ENCODE measurements at places on chromosomes 2 and 18.

DNA sequence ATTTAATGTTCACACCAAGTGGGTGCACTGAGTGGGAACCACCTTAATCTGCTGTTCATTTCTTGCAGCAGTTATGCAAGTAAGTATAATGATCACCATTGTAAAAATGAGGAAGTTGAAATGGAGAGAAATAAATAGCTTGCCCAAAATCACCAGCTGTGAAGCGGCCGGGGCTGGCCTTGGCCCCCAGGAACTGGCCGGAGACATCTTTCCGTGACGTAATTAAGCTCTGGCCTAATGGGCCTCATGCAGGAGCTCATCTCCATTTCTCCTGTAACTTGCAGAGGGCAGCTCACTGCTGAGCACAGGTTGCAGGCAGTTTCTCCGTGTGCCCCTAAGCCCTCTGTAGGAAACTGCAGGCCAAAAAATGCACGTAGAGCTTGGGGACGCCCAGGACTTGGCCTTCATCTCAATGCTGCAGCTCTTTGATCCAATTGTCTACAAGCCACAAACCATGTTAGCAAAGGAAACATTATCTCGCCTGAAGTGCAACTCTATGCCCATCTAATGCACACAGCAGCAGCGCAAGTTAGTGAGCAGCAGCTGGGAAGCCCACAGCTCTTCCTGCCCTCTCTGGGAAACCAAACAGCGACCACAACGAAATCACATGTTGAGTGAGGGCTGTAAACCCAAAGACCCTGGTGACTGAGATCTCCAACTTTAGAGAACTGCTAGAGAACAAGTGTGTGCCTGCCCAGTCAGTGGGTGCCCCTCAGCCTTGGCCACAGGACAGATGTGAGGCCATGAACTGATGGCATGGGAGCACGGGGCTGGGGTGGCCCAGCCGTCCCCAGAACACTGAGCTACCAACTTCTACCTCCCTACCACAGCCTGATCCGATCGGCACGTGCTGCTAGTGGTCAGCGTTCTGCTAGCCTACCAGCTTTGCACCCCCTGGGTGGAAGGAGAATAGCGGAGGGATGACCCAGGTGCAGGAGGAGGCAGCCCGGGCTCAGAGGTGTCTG is 28.8 kb downstream of the APCDD1 start:
- no peak for DNase-seq

- no peak for DNase-seq
Measured at GRCh38 chr2:790634-791245, 113.5 kb upstream of the TMEM18 start.

GRCh38 chr2:181430406-181431118 is 26.6 kb upstream of the ITGA4 start:
- DNase-seq = no peak

- no peak for DNase-seq
Measured at GRCh38 chr2:191018048-191018447, 4.1 kb upstream of the STAT1 start.

GRCh38 chr2:200219309-200220113 is 87.0 kb upstream of the SPATS2L start:
- no peak for DNase-seq

DNA sequence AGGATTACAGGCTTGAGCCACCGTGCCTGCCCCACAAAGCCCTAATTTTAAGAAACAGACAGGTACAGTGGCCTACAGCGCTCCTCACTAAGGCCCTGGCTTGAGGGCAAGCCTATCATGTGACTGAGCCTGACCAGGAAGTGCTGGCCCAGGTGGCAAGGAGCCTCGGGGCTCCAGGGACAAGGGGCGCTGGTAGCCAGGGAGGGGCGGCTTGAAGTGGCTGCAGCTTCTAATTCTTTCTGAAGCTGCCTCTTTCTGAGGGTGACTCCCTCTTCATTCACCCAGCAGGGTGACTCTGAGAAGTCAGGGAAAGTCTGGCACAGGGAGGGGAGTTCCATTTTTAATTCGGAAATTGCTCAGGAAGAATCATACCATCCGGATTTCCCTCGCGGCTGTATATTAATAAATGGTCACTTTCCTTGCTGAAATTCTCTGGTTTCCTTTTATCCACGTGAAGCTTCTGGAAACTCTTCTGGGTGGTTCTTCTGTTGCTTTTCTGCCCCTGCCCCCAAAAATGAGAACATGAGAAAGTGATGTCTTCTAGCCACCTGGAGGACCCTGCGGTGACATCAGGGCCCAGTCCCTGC is 115.7 kb downstream of the FAM210A start:
- DNase-seq = no peak

- DNase-seq = no peak
Measured at GRCh38 chr2:235501673-235502031, 7.8 kb downstream of the AGAP1 start.

DNA sequence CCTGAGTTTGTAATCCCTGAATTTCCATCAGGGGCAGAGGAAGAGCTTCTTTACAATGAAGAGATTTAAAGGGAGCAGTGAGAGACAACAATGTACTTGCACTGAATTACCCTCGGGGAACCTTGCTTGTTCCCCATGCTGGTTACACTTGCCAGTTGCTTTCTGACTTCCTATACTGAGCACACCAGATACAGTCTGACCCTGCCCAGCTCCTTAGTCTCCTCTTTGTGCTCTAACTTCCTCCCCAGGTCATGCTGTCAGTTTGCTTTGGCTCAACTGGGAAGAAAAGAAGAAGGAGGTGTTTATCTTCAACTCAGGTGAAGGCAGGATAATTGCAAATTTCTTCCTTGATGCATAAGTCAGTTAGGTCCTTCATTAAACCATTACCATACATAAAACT is 658.4 kb downstream of the NYAP2 start:
- no peak for DNase-seq

GRCh38 chr18:52499016-52499415 is 159.0 kb downstream of the DCC start:
- DNase-seq = no peak

DNA sequence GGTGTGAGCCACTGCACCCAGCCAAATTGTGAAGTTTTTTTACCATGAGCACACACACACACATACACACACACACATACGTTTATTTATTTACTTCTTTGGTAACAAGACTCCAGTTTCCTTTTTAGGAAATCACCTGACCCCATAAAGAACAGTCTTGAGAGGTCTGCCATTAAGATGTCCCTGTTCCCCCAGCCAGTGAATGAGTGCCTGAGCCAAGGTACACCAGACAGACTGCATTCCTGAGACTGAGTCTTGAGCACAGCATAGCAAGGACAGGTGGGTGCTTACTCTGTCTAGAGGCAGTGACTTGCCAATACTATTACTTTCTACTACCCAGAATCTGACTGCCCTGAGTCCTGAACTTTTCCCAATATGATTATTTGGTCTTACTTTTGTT is 167.2 kb upstream of the SATB2 start:
- DNase-seq = no peak

DNA sequence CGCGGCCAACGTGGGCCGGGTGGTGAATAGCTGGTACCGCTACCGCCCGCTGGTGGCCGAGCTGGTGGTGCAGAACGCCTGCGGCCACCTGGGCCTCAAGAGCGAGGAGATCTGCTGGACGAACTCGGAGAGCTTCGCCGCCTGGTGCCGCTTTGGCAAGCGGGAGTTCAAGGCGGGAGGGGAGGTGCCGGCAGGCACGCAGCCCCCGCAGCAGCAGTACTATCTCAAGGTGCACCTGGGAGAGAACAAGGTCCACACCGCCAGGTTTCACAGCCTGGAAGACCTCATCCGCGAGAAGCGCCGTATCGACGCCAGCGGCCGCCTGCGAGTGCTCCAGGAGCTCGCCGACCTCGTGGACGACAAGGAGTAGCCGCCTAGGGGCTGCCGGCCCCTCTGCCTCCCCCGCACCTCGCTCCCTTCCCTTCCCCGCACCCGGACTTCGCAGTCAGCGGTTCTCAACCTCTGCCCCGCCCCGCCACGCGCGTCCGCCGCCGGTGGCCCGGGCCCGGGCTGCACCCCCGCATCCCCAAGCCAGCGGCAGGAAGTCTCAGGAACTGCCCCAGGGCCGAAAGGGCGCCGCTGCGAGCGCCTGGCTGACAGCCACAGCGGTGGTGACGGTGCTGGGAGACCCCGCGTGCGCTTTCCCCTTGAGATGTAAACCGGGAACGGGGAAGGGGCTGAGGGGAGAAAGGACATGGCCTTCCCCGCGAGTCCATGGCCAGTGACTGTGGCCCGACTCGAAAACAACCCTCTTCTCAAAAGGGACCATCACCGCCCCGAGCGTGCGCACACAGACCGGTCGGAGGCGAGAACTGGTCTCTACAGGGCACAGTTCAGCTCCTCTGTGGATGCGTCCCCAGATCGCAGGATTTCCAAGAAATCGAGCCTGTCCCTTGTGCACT is 2.2 kb downstream of the LRATD1 start:
- no peak for DNase-seq

DNA sequence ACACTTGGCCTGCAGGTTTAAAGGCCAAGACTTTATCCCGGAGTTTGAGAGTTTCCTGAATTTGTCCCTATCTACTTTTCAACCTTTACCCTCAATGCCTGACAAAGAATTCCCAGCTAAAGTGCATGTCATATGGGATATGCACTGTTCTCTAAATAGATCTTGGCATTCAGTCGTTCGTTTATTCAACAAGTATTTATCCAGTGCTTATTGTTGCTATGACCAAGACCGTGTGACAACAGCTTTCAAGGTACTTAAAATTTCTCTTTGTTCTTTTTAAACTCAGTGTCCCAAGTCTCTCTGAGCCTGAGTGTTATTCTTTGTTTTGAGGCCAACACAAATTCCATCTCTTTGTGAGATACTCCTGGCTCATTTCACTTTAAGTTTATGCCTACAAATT is 133.4 kb downstream of the RGPD3 start:
- DNase-seq = no peak

- DNase-seq = no peak
Measured at GRCh38 chr2:239954166-239955086, 70.7 kb downstream of the NDUFA10 start.

DNA sequence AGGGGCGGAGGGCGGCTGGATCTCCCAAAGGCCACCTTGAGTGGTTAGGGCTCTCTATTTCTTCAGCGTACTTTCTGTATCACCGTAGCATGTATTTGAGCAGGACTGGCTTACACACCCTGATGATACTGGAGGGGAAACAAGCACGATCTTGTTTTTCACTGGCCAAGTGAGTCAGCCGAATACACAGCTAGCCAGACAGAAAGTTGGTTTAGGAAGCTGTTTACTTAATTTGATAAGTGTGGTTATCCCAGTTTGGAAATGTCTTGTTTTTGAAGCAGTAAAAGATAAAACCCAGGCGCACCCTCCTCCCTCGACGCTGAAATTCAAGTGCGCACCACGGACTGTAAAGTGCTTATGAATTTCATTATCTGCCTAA is 582 bp downstream of the RIOK3 start:
- peak; percentile 6 for DNase-seq

- peak; percentile 78 for DNase-seq
Measured at GRCh38 chr2:12507295-12507694, 209.4 kb upstream of the TRIB2 start.

DNA sequence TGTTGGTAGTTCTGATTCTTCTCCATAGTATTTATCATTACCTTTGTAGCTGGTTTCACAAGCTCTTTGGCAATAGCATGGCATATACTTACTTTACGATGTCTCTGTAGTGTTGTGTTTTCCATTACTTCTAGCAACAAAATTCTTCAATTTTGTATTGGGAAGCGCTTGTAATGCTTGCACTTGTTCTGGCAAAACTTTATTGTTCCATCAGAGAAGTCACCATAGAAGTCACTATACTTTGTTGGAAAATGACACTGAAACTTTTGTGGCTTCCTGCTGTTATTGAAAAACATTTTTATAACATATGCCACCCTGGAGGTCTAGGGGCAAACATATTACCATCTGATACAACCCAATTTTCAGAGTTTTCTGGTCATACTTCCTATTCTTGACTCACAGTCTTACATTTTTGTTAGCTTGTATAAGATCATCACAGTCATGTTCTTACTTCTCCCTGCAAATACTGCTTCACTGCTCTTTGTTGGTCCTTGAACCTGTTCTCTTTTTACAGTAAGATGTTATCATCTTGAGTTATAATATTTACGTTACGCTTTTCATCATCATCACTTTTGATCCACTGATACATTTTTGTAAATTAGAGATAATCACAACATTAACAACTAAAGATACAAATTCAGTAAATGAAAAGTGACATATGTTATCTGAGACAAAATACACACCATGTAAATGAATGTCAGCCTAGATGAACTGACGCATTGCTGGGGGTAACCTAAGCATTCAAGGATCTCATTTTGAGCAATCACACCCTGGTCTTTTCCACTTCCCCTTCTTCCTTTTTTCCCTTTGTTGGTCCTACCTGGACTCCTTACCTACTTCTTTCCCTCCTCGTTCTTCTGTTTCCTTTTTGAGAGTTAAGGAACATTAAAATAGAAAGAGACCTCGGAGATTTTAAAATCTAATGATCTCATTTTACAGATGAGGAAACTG is 33.3 kb upstream of the CXCR4 start:
- DNase-seq = no peak

DNA sequence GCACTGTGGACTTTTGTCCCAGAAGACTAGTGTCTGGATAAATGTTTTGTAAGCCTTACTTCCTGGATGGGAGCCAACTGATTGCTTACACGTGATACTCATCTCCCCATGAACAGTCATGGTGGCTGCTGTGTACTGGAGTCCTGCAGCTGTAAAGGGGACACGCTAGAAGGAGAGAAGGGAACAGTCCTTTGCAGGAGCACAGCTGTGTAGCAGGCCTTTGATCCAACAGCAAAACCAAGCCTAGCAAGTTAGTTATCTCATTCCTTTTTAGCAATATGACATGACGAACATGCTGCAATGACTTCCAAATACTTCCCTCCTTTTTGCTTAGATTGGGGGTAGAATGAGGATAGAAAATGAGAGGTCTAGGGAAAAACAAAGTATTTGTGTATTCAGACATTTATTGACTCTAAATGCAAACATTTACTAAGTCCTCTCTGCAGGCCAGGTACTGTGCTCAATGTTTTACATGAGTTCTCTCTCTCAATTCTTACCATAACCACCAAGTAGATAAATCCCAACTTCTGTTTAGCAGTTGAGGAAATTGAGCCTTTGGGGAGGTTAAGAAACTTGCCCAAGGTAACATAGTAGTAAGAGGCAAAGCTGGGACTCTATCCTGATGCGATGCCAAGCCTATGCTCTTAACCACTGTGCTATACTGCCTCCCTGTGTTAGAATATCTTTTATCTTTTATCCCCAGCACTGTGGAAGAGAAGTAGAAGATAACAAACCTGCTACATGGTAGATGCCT is 55.4 kb upstream of the CD28 start:
- DNase-seq = no peak

GRCh38 chr18:79591032-79591308 is 88.6 kb upstream of the CTDP1 start:
- no peak for DNase-seq

GRCh38 chr2:172552547-172553291 is 3.2 kb upstream of the PDK1 start:
- no peak for DNase-seq

DNA sequence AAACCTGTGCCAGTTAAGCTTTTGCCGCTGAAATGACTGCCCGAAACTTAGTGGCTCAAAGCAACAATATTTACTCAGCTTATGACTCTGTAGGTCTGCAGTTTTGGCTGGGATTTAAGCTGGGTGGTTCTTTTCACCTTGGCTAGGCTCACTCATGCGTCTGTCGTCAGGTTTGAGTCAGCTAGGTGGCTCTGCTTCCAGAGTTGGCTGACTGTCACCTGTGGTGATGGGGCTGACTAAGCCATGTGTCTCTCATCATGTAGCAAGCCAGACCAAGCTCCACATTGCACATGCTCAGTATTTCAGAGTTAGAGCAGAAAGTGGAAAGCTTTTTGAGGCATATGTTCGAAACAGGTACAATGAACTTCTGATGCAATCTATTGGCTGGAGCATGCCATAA is 354.8 kb downstream of the MEIS1 start:
- no peak for DNase-seq

Measured in stimulated activated CD4-positive, alpha-beta T cell treated with anti-CD3 and anti-CD28 coated beads, Interleukin-12 subunit alpha, Interleukin-12 subunit beta, amount 100 ng/mL, for 48 hours (primary cell).